Left hindlimb (tissue), 1 donor: ENCODE measurements at places on chromosomes 1 and 21.

DNA sequence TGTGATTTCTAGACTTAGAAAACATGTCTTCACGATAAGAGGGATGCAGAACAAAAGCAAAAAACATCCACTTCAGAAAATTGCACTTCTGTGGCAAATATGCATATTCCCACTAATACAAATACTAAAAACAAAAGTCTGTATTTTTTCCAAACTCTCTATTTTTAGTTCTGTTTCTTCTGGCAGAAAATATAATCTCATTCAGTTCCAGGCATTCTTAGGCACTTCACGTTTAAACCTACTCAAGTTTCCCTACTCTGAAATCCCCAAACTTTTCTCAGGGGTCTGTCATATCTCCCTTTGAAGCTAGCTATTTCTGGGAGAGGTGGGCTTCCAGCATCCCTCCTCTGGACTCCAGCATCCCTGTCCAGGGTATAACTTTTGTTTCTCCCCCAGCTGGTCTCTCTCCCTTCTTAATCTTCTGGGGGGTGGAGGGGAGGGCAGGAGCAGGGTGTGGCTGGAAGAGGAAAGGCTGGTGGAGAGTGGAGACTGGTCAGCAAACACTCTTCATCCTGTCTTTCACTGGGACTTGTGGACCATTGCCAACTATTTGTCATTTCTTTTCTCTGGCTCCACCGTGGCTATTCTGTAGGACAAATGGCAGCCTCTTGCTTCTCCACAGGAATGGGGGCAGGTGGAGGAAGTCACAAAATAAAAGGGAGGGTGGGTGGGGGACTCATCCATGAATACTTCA lies 19.6 kb upstream of the NCF2 start:
- no peak for DNase-seq

- DNase-seq = no peak
Measured at GRCh38 chr1:201653233-201653632, 114.3 kb downstream of the NAV1 start.

DNA sequence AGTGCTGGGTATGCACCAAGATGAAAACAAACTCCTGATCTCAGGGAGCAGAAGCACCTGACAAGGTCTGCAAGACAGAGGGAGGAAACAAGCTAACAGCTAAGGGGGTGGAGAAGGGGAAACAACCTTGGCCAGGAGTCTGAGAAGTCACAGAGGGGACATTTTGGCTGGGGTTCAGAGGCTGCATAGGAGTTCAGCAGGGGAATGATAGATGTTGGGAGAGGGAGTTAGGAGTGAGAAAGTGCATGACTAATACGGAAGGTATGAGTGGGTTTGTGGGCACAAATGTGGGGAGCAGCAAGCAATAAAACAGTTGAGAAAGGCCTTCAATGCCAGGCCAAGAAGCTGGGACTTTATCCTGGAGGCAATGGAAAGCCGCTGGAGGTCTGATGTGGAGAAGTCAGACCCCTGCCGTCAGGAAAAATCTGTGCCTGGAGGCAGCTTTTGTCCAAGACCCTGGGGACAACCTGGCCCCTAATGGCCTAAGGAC lies 16.4 kb downstream of the EPHA2 start:
- DNase-seq = peak; percentile 52

DNA sequence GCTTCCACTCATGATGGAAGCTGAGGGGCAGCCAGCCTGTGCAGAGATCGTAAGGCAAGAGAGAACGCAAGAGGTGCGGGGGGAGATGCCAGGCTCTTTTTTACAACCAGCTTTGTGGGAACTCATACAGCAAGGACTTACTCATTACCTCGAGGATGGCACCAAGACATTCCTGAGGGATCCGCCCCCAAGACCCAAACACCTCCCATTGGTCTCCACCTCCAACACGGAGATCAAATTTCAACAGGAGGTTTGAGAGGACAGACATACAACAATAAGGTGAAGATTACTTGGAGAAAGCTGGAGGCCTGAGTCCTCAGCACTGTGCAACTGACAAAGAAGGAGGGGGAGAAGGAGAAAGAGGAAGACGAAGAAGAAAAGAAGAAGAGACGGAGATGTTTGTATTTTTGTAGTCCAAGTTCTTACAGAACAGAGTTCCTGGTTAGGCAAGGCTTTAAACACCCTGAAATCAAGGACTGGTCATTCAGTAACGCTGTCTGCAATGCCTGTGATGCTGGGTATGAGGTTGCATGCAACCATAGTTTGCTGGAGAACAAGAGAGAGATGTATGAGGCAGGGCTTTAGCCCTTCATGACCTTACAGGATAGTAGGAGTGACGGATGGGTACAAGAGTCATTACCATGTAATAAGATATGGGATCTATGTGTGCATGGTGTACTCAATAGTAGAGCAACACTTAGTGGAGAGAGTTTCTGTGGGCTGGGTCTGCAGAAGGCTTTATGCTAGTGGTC lies 19.7 kb upstream of the GALNT2 start:
- no peak for DNase-seq

- no peak for DNase-seq
Measured at GRCh38 chr1:198174297-198174696, 17.5 kb downstream of the NEK7 start.

- no peak for DNase-seq
Measured at GRCh38 chr1:19274636-19275035, 13.9 kb downstream of the AKR7A3 start.

GRCh38 chr1:198117267-198117666 lies 39.5 kb upstream of the NEK7 start:
- no peak for DNase-seq

- DNase-seq = peak; percentile 81
Measured at GRCh38 chr1:30801771-30802198, 44.2 kb upstream of the LAPTM5 start.

DNA sequence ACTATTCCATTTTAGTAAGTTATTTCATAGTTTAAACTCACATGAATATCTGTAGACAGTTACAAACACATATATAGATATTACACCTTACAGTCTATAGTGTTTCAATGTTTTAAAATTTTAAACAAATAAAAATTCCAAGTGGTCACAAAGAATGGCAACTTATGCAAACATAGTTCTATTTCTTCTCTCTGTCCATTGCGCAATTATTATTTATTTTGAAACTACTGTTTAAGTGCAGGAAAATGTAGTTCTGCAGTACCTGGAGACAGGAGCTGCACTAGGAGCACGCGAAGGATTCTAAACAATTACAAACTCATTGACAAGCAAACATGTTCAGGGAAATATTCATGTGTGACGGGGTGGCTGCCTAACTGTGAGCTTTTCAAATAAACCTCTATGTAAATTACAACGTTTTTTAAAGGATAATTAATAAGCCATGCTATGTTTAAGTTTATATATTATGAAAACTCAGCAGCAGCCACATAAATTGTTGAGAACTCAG lies 312.0 kb upstream of the DUSP10 start:
- DNase-seq = no peak

DNA sequence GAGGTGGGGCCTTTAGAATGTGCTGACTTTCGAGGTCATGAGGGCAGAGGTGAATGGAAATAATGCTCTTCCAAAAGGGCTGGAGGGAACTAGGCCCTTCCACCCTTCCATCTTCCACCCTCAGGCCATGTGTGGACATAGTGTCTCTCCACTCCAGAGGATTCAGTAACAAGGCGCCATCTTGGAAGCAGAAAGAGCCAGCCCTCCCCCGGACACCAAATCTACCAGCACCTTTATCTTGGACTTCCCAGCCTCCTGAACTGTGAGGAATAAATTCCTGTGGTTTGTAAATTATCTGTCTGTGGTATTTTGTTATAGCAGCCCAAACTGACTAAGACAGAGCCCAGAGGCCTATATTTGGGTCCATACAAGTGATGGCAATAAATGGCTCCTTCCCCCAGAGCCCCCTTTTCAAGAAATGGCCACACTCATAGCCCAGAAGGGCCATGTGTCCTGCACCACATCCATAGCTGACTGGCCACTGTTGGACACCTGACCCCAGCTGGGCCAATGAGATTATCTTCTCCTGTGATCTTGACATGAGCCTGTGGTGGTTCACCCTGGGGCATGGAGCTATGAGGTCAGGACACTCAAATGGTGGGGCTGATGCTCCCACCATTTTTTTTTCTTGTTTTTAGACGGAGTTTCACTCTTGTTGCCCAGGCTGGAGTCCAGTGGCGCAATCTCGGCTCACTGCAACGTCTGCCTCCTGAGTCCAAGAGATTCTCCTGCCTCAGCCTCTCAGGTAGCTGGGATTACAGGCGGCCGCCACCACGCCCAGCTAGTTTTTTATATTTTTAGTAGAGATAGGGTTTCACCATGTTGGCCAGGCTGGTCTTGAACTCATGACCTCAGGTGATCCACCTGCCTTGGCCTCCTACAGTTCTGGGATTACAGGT lies 114.9 kb downstream of the RRAGC start:
- no peak for DNase-seq

DNA sequence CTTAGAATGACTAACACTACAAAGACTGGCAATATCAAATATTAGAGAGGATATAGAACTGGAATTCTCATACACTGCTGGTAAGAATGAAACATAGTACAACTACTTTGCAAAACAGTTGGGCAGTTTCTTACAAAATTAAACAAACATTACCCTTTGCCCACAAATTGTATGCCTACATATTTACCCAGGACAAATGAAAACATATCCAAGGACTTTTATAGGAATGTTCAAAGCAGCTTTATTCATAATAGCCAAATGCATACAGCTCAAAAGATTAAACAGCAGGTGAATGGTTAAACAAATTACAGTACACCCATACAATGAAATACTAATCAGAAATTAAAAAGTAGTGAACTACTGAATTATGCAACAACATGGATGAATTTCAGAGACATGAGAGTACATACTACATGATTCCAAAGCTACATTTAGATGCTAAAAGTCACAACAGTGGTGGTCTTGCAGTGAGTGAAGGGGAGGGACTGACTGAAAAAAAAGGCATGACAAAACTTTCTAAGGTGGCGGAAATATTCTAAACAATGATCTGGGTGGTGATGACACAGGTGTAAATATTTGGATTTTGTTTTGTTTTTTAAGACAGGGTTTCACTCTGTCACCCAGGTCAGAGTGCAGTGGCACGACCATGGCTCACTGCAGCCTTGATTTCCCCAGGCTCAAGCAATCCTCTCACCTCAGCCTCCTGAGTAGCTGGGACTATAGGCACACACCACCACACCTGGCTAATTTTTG lies 40.4 kb downstream of the LYST start:
- DNase-seq = no peak

GRCh38 chr1:222618880-222619596 lies 1.1 kb downstream of the MIA3 start:
- DNase-seq = peak; percentile 36

DNA sequence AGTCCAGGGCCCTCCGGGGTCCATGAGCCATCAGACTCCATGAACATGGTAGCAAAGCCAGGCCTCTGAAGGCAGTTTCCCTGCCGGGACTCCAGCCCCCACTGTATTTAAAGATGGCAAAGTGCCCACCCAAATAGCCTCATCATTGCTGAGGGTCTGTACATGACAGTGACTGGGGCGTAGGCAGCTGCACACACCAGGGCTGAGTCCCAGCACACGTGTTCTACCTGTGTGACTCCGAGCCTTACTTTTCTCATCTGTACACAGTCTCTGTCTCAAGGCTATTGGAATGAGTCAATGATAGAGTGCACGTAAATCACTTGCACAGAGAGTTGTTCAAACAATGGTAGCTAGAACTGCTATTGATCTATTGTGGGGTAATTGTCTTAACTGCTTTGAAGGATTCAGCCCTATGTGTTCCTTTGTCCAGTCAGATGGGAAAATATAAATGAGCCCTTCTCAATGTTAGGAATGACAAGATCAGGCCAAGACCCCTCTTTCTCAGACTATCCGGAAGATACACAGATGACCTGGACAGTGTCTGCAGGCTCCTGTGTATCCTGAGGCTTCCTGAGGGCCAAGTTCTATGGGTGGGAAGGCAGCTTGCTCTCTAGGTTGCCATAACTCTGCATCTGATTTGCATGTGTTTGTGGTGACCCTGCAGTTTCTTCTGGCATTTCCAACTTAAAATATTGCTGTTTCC lies 48.9 kb downstream of the RASSF5 start:
- DNase-seq = no peak

GRCh38 chr1:245317217-245317616 lies 162.4 kb downstream of the KIF26B start:
- DNase-seq = no peak

GRCh38 chr1:192573499-192573898 lies 2.1 kb upstream of the RGS1 start:
- DNase-seq = no peak

- DNase-seq = no peak
Measured at GRCh38 chr1:89274411-89274857, 1.8 kb upstream of the GBP5 start.

DNA sequence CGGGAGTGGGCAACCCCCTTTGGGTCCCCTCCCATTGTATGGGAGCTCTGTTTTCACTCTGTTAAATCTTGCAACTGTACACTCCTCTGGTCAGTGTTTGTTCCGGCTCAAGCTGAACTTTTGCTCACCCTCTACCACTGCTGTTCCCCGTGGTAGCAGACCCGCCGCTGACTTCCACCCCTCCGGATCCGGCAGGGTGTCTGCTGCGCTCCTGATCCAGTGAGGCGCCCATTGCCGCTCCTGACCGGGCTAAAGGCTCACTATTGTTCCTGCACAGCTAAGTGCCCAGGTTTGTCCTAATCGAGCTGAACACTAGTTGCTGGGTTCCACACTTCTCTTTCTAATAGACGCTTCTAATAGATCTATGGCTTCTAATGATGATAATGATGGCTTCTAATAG lies 488.6 kb downstream of the MRPL39 start:
- DNase-seq = no peak

GRCh38 chr1:37480125-37480466 lies 5.7 kb downstream of the ZC3H12A start:
- no peak for DNase-seq

DNA sequence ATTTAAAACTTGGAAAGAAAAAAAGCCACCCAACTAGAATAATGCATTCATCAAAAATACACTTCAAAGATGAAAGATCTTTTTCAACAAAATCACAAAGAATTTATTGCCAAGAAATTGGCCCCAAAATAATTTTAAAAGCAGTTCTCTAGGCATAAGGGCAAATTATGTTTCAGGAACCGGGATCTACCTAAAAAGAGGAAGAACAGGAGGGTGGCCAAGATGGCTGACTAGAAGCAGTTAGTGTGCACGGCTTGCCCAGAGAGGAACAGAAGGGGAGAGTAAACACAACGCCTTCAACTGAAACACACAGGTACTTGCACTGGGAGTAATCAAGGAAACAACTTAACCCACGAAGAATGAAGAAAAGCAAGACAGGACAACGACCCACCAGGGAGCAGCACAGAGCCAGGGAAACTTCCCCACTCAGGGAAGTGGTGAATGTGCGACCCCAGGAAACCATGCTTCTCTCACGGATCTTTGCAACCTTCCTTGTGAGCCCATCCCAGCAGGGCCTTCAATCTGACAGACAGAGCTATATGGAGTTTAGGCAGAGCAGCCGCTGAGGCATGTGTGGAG lies 46.1 kb downstream of the ACKR1 start:
- no peak for DNase-seq
